ENCODE measurements at places on chromosomes 11 and 22.

- DNase-seq: peak; percentile 99
Observed at GRCh38 chr11:9568854-9569587, 4.4 kb upstream of the WEE1 start.

GRCh38 chr11:701741-702461, 4.1 kb upstream of the EPS8L2 start:
- DNase-seq: no peak

DNA sequence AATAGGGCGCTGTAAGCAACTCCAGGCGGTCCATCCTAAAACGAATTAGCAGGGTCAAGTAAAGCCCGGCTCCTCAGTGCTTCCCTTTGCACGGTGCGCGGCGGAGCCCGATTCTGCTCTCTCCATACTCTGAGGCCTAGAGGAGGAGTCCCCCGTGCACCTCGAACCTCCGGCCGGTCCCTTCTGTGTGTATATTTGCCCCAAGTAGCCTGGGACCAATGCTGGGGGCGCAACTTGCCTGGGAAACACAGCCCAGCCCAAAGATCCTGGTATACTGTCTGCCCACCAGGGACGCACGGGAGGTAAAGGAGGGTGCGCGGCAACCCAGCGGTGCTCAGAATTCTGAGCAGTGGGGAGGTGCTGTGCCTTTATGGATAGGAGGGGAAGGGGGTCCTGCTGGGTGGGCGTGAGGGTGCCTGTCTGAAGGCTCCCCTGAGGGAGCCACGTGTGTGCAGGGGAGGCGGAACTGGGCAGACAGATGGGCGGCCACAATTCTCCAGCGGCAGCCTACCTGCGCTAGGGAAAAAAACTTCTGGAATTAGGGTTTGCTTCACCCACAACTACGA, 4.8 kb upstream of the TBX1 start:
- no peak for DNase-seq

GRCh38 chr22:30094804-30095203, 14.5 kb downstream of the HORMAD2 start:
- no peak for DNase-seq

GRCh38 chr11:91700854-91701253, 523.8 kb upstream of the FAT3 start:
- no peak for DNase-seq

DNA sequence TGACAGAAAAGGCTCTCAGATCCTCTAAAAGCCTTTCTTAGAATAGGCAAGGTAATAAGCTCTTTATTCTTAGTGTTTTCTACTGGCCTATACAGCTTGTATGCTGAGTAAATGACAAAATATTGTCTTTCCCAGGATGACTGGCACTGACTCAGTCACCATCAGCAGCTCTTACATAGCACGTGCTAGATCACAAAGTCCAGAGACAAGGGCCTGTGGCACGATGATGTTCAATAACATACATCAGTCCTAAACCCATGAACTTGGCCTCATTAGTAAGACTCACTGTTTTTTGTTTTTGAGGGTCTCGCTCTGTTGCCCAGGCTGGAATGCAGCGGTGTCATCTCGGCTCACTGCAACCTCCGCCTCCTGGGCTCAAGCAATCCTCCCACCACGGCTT, 42.7 kb downstream of the CELF1 start:
- DNase-seq: no peak

- DNase-seq: no peak
Observed at GRCh38 chr11:12303421-12304149, 73.8 kb upstream of the PARVA start.

GRCh38 chr11:12212821-12213185, 102.4 kb downstream of the MICAL2 start:
- no peak for DNase-seq

DNA sequence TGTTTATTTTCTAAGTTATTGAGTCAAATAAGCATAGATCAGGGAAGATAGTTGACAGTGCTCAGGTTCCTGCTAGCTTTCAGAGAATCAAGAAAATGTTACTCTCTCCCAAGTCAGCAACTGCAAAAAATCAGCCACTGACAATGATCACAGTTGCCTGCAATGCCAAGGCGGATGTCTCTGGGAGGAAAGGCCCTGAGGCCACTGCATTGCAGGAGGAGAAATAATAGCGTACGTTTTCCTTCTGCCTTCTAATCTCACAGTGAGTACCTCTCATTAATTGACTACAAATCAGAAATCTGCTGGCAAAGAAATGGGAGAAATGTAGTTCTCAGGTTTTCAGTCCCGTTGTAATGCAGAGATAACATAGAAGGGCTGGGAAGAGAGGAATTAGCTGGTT, 54.0 kb upstream of the SPON1 start:
- no peak for DNase-seq

- DNase-seq: peak; percentile 69
Observed at GRCh38 chr22:37260901-37261336, 16.9 kb upstream of the RAC2 start.

DNA sequence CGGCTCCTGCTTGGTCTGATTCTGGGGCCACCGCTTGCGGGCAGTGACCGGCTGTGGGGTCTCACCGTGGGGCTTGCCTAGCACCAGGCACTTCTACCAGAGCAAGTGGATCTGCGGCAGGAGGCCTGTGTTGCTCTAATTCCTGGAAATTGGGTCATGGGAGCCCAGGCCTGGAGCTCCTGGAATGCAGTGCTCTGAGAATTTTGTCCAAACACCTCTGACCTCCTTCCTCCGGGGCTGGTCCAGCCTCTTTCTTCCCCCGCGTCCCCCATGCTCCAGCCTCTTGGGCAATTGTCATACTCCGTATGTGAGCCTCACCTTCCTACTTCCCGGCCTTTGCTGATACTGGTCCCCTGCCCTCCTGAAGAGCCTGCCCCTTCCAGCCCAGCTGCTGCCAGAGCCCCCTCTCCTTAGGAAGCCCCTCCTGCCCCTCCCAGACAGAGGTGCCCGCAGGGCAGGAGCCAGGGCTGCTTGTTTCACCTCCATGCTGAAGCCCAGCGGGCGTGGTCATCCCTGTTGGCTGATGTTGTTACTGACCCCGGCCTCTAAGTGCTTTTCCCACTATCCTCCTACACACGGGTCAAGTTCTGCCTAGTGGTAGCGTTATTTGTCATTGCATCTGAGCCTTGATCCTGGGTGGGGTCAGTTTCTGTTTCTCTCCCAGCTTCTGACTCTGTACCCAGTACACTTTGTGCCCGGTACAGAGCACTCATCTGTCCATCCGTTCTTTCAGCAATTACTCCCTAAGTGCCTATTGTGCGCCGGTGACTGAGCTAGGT, 9.6 kb downstream of the MGAT3 start:
- DNase-seq: no peak

DNA sequence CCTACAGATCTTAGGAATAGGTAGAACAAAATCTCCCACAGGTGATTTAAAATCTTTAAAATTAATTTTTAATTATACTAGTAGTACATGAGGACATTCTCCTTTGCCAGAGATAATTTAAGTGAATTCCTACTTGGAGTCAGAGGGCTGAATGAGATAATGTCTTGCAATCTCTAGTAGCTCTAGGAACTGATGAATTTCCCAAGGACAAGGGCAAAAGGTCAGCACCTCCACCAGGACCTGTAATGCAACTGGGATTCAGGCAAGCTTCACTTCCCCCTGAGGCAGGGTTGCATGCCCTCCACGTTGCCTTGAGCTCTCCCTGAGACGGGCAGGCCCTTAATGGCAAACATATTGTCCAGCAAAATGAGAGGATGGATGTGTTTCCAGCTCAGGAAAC, 330.3 kb upstream of the PITPNB start:
- no peak for DNase-seq

DNA sequence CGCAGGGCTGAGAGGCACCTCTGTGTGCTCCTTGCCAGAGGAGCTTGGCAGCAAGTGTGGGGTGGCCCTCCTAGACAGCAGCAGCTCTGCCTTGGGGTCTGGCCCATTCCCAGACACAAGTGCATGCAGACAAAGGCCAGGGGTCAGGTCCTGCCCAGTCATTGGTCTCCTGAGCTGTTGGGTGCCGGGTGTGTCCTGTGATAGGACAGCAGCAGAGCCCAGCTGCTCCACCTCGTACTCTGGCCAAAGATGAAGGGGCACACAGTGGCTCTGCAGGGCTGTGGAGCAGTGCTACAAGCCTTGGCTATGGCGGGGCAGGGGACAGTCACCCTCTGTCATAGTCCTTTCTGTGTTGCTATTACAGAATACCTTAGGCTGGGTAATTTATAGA, 17.3 kb upstream of the OSBPL5 start:
- DNase-seq: no peak

DNA sequence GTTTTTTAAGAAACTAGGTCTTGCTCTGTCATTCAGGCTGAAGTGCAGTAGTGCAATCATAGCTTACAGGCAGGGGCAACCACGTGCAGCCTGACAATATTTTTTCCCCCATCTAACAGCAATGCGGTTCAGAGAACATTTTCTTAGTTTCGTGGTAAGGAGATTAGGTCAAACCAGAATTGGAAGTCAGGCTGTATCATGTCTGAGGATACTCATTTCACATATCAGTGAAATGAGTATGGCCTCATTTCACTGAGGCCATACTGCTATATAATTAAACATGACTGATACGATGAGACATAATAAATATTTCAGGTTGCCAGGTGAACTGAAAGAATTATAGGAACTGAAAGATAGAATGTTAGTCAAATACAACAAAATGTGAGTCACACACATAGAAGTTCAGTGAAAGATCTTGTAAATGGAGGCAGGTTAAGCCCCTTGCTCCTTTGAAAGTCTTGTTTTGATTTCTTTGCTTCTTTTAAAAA, 32.5 kb upstream of the IZUMO1R start:
- DNase-seq: no peak

DNA sequence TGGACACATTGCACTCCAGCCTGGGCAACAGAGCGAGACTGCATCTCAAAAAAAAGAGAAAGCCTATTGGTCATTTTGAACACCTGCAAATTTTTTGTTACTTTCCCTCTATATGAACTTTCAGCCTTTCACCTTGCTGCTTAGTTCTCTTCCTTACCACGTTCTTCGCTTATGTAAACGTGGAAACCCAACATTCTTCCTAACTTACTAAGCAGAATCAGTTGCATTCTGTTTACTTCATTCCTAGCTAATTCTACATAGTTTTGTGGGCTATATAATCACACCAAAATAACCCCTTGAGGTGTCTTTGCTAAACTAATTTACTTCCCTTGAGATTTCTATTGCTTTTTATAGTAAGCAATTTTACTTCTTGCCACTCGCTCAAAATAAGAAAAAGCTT, 23.2 kb downstream of the MS4A4A start:
- peak; percentile 63 for DNase-seq

- DNase-seq: no peak
Observed at GRCh38 chr11:11841116-11841722, 553 bp upstream of the USP47 start.

DNA sequence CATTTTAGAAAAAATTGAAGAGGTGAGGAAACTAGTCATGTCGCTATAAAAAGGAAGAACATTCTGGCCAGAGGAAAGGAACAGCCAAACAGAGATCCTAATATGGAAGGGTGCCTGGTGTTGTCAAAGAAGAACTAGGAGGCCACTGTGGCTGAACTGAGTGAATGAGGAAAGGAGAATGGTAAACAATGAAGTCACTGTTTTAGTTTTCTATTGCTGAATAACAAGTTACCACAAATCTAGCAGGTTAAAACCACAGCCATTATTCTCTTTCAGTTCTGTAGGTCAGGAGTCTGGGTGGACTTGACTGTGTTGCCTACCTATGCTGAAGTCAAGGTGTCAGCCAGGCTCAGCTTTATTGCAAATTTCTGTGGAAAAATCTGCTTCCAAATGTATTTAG, 549.3 kb upstream of the CCDC90B start:
- DNase-seq: peak; percentile 48

GRCh38 chr11:121618516-121618915, 165.7 kb upstream of the SORL1-AS1 start:
- DNase-seq: no peak

DNA sequence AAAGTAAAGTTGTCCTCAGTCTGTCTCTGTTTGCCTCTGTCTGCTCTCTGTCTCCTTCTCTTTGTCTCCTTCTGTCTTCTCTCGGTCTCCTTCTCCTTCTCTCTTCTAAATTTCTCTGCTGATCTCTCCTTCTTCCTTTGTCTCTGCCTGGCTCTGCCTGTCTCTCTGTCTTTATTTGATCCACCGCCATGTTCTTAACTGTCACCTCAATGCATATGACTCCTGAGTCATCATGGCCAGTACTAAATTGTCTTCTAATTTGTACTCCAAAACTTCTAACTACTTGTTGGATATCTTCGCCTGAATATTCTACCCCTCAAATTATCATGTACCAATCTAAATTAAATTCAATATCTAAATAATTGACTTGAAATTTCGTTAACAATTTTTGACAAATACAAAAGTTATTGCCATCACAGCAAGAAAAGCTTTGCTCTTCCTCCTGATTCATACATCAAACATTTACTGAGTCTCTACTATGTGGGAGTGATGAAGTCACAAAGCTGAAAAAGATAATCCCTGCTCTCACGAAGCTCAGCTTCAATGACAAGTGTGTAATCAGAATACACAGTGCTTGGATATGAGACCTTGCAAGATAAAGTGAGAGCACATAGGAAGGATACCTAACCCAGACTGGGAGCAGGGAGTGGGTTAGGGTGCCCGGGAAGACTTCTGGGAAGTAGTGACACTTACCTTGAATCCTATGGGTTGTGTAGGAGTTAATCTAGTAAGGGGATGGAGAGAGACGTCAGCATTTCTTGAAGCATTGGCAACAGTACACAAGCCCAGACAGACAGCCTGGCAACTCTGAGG, 193.0 kb downstream of the MAML2 start:
- peak; percentile 91 for DNase-seq

DNA sequence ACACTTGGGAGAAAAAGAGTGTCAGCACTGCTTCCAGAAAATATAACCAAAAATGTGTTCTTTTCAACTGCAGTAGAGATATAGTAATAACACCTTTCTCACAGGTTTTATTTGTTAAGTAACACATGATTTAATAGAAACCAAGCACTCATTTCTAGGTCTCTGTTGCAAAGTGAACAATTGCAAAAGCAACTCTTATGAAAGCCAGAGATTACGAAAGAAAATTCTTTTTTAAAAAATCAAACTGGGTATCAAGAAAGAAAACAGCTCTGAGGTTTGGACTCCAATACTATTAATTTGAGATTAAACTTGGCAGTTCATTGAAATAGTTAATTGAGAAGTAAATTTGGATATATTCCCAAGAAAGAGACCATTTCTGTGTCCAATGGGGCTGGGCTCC, 9.8 kb upstream of the XKR3 start:
- DNase-seq: no peak

GRCh38 chr22:42857845-42858481, 890 bp upstream of the ARFGAP3 start:
- no peak for DNase-seq

Measured in mesenchymal stem cell (in vitro differentiated cells and primary cell).